ENCODE measurements at places on chromosomes 7 and 10. TPM values are rescaled to one million over a fixed set of nuclear protein-coding genes. Genes with fewer than 3 reads are reported as not detected.
A peak's percentile ranks its signal among the peaks of the same experiment; 100 is the strongest.

The CRHR2 gene
- total RNA-seq: not detected

The MXI1 gene
- total RNA-seq: 260 TPM

The CH25H gene
- not detected for total RNA-seq

The EBF3 gene
- total RNA-seq: 2.8 TPM

The MYO1G gene
- 0.07 TPM for total RNA-seq

The HMX2 gene
- total RNA-seq: not detected

The ANKRD61 gene
- not detected for total RNA-seq

The SYCE1 gene
- total RNA-seq: not detected

The SNX10 gene
- 13.2 TPM for total RNA-seq

The LHPP gene
- 24.8 TPM for total RNA-seq

The A1CF gene
- 0.43 TPM for total RNA-seq

The FAM25G gene
- total RNA-seq: not detected

The ATRNL1 gene
- 12.5 TPM for total RNA-seq

The STEAP2 gene
- total RNA-seq: 4.0 TPM

- no peak for DNase-seq
Measured at GRCh38 chr10:119613741-119614140, 17.0 kb upstream of the TIAL1 start.

- no peak for DNase-seq
Measured at GRCh38 chr10:80598084-80598798, 60.5 kb downstream of the SH2D4B start.

GRCh38 chr10:8420182-8420581, 365.7 kb downstream of the GATA3 start:
- DNase-seq: no peak

DNA sequence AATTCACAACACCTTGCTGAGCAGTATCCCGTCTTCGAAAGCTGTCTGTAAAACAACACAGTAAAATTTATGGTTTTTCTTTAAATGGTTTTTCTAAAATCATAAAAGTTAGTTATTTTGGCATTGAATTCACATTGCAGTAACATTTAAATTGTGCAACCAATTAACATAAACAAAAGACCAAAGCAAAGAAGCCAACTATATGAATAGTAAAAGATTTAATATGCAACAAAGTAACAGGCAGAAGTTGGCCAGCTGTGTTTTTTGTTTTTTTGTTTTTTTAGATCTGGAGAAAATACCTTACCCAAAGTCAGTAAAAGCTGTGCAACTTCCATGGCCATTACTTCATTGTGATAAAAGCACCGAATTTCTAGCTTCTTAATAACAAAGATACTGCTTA, 11.3 kb downstream of the SRI start:
- DNase-seq: no peak

DNA sequence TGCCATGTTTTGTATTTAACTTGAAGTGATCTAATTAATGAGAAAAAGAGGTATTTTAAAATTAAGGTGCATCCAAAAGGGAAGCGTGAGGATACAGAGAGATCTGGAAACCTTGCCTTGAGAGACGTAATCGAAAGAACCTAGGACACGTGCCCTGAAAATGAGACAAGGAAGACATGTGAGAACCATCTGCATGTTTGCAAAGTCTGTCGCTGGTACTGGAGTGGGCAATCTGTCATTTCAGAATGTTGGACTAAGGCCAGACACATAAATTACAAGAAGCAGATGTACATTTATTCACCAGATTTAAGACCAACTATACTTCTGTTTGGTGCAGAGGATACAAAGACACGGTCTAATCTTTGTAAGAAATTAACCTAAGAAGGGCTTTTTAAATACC, 9.2 kb downstream of the AGR2 start:
- DNase-seq: no peak

- no peak for DNase-seq
Measured at GRCh38 chr10:35000936-35001335, 89.2 kb downstream of the CUL2 start.

GRCh38 chr7:114554781-114555537, 140.3 kb downstream of the FOXP2 start:
- no peak for DNase-seq

- DNase-seq: no peak
Measured at GRCh38 chr10:27716521-27716920, 29.1 kb downstream of the MKX start.

DNA sequence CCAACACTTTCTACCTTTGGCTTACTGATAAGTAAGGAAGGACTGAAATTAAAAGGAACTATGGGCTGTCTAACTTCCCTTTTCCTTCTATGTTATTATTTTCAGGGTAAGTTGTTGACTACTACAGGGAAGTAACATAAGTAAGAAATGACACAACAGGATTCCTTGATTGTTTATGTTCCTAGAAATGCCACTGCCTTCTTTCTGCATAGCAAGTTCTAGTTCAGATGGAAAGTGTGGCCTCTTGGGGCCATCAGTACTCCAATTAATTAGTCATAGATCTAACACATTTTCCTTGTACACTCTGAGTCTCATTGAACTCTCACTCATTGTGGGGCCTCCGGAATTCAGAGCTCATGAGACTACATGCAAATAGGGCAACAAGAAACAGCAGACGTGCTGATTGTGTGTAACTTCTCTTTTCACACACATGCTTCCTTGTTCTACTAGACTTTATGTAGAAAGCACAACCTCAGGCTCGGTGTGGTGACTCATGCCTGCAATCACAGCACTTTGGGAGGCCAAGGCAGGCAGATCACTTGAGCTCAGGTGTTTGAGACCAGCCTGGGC, 35.3 kb upstream of the HIBADH start:
- no peak for DNase-seq

DNA sequence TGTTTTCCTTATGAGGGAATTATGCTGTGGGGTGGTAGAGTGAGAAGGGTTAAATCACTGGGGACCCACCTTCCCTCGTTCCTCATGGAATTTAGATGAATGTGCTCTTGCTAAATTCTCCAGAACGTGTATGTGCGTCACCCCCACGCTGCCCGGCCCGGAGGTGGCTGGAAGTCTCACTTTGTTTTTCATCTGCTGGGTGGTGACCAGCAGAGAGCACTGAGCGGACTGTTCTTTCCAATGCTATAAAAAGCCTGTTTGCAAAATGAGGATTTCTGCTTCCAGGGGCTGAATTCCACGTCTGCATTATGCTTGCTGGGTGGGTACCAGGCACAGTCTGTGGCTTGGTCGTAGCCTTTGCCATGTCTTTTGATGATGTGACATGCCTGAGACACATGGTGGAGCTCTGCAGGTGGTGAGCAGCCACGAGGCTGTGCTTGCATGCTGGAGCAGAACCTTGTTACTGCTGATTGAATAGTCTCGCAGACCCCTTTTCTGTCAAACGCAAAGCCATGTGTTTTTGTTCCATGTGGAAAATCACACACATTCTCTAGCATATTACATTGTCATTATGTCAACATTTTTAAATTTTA, 31.9 kb upstream of the INSYN2A start:
- no peak for DNase-seq

DNA sequence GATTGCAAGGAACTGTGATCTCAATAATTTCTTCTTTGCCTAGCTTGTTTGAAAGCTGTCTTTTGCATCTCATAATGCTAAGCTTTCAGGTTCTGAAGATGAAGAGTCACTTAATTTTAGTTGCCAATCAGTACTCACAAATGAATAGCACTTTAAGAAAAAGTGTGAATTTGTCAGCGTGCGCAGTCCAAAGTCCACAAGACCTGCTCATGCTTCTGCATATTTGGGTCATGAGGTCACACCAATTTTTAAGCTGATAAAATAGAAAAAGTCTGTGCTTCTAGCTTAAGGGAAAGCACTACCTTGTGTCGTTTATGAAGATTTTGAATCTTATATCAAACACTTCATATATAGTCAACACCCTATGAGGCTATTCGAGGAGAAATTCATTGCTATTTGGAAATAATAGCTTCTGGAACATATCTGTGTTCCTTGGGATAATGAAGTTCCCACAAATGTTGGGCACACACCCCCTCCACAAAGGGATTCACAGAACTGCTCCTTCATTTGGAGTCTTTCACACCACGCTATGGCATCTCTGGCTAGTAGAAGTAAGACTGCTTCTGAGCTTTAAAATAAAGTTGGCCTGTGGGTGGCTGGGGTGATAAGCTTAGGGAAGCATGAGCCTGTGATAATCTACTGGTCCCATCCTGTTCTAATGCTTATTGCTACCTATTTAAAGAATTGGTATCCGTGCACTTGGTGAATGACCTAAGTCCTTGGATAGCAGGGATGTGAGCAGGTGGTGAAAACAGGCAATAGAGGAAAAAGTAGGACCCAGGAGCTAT, 33.3 kb downstream of the A1CF start:
- DNase-seq: no peak

- no peak for DNase-seq
Measured at GRCh38 chr10:10096898-10097297, 920.8 kb upstream of the CELF2 start.

GRCh38 chr10:3324612-3325038, 152.0 kb upstream of the PITRM1 start:
- DNase-seq: no peak

GRCh38 chr7:75914169-75914654, 743 bp upstream of the POR start:
- no peak for DNase-seq

- peak; percentile 67 for DNase-seq
Measured at GRCh38 chr10:119667562-119668328, 16.6 kb downstream of the BAG3 start.

- DNase-seq: peak; percentile 94
Measured at GRCh38 chr7:45921699-45922519, 837 bp upstream of the IGFBP3 start.

DNA sequence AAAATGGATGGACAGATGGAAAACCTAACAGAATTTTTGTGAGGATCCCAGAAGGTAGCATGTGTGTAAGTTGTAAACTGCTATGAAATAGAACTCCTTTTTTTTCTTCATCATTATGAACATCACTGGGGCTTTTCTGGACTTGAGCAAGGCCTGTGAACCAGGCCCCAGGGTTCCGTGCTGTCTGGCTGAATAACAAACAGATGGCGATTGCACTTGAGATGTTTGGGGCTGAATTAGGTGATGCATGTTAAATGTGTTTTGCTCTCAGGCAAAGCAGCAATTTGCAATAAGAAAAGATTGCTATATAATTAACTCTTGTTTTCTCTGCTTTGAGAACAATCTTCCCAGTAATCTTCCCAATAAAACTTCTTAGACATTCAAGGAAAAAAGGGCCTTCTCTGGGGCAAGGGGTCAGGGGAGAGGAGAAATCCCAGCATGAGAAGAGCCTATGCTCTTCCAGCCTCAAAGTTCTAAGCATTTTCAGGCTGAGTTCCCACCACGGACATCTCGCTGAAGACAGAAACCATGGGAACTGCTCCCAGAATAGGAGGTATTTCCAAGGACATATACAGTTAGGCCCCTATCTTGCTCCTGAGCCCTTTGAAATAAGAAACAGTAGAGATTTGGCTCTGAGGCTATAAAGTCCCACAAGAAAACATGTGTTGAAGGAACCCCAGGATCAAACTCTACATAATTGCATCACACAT, 98.7 kb downstream of the ITIH5 start:
- DNase-seq: no peak

Measured in endodermal cell (in vitro differentiated cells).